Stimulated activated CD8-positive, alpha-beta memory T cell treated with anti-CD3 and anti-CD28 coated beads, Interleukin-4, amount 100 ng/mL, for 1 hour (primary cell): ENCODE measurements at places on chromosomes 2 and 18.

- no peak for DNase-seq
Measured at GRCh38 chr2:187429989-187430388, 18.1 kb downstream of the CALCRL start.

DNA sequence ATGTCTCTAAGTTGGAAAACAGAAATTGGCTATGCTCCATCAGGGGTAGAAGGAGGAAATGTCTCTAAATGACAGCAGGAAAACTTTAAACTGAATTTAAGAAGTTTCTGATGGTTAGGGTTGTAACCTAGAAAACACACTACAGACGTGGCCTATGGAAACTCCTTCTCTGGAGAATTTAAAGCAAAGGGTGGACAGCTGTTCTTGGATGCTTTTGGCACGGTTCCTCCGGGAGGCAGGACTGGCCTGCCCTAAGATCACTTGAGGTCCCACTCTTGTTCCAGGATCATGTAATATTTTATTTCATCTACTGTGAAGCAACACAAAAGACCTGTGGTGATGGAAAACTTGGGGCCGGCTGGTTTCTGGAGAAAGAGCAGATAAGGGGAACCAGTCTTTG is 77.0 kb downstream of the NRP2 start:
- no peak for DNase-seq

DNA sequence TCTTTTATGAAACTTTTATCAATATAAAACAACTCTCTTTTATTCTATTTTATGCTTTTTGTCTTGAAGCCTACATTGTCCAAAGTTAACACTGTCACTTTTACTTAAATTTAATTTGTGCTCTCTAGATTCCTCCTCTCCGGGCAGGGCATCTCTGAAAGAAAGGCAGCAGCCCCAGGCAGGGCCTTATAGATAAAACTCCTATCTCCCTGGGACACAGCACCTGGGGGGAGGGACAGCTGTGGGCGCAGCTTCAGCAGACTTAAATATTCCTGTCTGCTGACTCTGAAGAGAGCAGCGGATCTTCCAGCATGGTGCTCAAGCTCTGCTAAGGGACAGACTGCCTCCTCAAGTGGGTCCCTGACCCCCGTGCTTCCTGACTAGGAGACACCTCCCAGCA is 447.7 kb upstream of the FANCL start:
- DNase-seq: no peak

DNA sequence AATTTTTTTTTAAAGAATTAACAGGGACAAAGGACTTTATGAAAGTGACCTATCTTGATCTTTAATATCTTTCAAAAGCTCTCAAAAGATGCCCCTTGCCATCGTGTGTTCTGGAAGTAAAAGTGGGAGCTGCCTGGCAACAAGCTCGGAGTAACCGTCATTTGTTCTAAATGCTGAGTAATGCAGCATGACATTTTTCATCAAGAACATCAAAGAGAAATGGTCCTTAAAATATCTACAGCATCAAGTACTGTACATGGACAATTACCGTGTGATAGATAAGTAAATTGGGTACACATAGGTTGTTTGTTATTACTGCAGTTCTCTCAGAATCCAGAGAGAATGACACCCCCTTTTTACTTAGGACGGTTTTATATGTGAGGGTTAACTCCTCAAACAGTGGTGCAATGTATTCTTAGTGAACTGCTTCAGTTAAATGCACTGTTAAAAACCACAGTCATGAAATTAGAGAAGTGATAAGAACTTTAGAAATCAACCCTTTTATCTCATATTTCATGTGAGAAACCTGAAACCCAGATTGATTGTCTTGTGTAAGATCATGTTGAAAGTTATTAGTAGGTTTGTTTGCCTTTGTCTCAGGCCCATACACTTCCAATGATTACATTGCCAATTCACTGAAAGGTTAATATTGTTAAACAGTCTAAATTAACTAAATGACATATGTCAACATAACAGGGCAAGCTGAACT is 90.6 kb upstream of the HNMT start:
- no peak for DNase-seq

DNA sequence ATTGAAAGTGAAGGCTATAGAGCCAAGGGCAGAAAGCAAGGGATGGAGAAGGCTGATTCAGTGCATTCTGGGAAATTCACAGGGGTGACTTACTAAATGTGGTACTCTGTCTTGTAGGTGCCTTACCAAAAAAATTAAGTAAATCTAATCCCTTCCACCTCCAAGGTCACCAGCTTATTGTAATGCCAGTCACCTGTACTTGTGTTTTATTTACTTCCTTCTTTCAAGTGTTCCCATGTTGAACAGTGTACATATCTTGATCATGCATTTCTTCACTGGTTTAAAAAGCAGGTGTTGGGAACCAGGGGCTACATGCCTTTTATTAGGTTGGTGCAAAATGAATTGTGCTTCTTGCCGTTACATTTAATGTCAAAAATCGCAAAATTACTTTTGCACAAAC is 137.0 kb upstream of the ARHGAP28 start:
- no peak for DNase-seq

DNA sequence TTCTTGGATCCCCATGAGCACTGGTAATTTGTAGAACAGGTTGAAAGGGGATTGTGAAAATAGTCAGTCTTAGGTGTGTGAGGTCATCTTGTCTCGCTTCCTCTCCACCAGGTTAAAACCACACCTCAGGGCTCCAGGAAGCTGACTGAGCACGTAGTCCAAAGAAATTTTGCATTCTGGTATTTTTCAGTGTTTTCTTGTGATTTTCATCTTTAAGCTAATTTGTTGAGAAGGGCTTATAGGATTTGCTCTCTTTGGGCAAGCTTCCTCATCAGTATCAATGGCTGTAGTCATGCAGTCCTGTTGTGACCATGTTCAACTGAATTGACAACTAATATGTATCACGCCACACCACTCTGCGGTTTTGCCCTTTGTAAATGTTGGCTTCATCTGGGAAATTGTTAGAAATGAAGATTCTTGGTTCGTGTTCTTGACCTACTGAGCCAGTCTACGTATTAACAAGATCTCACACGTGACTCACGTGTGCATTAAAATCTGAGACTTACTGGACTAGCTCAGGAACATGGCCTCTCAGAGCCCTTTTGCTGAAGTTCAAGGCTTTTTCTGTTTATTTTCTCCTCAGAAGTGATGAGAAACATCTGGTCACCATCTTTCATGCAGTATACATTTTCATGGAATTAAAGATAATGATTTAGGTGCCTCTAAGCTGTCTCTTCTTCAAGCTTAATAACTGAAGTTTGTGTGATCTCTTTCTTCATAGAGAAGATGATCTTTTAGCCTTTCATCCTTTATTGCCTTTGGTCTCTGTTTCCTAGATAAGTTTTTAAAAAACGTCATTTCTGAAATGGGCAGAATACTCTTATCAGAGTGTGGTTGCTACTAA is 32.8 kb downstream of the FMNL2 start:
- no peak for DNase-seq

- no peak for DNase-seq
Measured at GRCh38 chr2:235492850-235493344, 946 bp upstream of the AGAP1 start.

DNA sequence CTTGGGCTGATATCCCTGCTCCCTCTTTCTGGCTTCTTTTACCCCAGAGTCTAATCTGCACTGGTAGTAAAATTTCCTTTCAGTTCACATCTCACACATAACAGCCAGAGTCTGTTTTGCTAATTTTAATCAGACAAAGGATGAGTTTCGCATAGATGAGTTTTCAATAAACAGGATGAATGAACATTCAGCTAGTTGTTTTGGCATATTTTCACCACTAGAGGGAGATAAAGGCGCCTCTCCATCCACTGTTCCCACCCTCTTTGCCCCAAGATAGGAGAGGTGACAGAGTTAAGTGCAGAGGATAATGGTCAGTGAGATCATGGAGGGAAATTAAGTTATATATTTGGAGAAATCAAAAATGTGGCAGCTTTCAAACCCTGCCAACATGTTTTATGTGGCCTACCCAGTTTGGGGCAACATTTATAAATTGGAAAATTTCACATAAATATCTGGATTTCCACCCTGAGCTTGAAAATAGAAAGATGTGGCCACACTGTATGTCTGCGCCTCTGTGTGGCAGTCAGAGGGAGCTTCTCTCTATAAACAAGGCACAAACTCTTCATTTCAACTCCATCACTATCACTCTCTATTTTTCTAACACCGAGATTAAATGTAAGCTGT is 48.5 kb upstream of the DTNA start:
- DNase-seq: no peak

DNA sequence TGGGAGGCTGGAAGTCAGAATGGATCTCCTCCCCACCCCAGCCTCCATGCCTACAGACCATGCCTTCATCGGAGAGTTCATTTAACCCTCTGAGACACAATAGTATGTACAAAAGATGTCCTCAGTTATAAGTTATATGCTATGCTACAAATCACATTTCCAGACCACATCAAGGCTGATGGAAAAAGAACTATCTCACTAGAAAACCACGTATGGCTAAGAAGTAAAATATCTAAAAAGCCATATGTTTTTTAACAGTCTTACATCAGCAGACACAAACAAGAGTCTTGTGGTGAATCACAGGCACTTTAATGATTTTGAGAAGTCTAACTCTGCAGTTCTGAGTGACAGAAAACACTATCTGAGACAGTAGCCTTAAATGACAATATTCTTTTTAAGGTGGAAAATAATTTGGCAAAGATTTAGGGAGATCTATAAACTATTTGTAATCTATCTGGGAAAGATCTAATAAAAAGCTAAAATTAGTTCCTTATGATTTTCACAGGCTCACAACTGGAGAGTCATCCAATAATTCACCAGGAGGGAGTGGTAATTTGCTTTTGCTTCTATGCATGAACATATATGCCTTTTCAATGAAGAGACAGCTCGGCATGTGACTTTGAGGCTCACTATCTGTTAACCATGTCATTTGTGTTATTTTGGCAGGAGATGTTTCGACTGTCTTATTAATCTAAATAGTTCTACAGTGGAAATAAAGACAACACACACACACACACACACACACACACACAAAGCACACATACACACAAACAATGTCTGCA is 197.5 kb downstream of the IRS1 start:
- DNase-seq: no peak

- no peak for DNase-seq
Measured at GRCh38 chr2:131125195-131125757, 20.1 kb downstream of the PLEKHB2 start.

DNA sequence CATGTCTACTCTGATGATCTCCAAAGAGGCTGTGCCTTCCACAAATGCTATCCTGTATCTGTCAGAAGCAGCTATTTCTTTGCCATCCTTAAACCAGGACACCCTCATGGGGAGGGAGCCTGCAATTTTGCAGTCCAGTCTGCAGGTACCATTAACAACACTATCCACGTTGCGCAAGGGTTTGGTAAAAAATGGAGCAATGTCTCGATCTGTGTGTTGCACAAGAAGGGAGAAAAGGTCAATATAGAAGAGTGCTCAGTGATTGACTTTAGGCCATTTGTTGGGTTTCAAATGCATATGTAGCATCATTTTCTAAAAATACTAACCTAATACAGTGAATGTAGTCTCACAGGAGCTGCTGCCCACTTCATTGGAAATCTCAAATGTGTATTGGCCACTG is 74.3 kb downstream of the TTN start:
- DNase-seq: no peak

- no peak for DNase-seq
Measured at GRCh38 chr2:70627211-70627898, 73.7 kb upstream of the TGFA start.

DNA sequence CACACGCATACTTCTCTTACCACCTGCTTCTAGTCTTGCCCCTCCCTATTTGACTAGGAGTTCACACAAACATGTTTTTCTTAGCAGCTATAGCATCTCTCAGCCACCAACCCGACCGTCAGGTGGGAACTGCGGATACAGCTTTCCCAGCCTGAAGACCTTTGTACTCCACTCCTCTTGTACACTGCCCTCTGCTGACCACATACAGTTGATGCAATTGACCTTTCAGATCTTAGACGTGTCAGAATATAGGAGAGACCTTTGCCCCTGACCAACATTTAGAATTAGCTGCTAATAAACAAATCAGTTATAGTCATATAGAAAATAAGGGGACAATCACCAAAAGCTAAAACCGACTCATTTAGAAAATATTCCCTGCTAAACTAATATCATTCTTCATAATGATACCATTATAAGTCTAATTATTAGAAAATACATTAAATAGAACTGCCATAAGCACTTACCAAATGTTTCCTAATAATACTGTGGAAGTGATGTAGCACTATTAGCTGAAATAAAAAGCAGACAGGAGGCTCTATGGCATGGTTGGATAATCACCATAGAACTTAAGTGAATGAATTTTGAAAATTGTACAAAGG is 208.4 kb downstream of the RAD51AP2 start:
- no peak for DNase-seq
